Epithelial cell of esophagus (primary cell): ENCODE measurements at places on chromosomes 1 and 21.

DNA sequence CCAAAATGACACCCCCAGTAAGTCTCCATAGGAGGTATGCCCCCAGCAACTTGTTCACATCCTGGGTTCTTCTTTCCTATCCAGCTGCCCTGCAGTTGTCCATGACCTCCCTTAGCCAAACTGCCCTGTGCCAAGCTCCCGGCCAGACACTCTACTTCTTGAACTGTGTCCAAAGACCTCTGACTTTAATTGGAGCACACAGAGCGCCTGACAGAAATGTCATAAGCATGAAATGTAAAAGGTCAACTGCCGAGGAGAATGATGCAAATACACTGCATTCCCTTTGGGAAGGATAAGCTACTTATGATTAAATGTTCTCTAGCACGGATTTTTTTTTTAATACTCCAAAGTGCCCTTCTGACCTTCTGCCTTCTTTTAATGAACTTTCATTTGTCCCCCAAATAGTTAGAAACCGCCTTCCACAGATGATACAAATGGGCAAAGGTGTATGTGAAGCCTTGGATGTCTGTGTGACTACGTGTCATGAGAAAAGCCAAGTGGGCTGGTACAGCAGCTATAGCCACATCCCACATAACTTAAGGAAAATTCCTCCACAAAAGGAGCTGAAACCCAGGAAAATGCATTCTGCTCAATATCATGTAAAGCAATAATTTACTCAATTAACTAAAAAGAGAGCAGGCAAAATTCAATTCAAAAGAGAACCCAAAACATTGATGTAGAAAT is 26.8 kb downstream of the PALMD start:
- DNase-seq: no peak

GRCh38 chr1:55211863-55212262 is 3.3 kb downstream of the USP24 start:
- DNase-seq: no peak

DNA sequence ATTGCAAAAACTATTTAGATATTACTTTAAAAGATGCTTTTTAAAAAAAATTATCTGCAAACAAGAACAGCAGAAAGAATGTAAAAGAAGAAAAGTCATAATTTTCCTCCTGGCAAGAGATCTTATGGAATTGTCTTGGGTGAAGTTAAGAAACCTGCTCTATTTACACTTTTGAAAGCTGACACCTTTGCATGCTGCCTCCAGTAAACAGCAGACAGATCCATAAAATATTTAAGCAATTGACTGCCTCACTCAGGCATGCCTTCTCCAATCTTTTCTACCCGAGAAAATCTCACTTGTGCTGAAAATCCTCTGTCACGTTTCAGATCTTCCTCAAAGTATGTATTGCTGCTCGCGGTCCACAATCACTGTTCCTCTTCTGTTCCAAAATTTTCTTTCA is 107.9 kb upstream of the ZP4 start:
- DNase-seq: no peak

DNA sequence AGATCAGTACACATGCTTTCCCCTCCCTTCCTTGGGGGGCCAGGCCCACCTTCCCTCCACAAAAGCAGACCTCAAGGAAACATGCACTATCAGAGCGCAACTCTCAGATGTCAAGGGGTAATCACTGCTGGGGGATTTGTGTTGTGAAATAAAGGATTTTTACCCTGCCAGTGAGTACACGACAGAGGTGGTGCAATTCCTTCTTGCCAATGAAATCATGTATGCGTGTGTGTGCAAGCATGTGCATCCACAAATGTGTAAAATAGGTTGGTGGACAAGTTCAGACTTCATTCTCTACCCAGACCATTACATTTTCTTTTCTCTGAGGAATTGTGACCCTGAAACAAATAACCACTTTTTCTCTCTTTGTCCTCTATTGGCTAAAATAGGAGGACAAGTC is 9.8 kb upstream of the NOS1AP start:
- DNase-seq: peak; percentile 67

DNA sequence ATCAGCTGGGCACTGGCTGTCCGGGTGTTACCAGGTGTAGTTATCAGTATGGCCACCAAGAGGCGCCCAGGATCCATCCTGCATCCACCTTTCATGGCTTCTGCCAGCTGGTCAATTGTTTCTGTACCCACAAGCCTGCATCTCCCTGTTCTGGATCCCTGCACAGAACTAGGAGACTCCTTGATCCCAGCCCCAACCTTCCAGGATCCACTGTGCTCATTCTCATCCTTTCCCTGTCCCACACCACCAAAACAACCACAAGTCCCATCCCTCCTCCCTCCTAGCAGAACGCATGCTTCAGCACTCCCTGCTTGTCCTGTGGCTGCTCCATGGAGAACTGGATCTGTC is 27.2 kb upstream of the FOXE3 start:
- peak; percentile 74 for DNase-seq

DNA sequence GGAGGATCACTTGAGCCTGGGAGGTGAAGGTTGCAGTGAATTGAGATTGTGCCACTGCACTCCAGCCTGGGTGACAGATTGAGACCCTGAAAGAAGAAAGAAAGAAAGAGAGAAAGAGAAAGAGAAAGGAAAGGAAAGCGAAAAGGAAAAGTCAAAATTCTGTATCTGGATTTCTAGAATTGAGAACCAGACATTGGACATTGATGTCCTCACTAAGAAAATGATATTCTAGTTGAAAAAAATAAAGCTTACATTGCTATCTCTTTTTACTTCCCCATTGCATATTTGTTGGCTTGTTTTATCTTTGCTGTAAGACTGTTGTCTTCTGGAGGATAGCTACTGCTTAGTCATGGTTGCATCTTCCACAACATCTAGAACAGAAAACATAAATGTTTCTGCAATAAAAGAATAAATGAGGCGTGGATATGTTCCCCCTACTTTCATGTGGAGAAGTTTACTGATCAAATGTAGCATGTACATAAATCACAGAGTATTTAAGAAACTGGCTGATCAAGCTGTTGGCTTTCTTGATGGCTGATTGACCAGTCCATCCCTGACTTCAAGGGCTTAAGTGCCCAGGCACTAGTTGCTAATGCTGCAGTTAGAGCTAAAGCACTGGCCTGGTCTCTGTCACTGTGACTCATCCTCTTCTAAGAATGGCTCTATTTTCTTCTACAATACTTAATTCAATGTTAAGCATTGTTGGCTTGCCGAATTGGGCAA is 17.7 kb downstream of the CD53 start:
- DNase-seq: no peak

DNA sequence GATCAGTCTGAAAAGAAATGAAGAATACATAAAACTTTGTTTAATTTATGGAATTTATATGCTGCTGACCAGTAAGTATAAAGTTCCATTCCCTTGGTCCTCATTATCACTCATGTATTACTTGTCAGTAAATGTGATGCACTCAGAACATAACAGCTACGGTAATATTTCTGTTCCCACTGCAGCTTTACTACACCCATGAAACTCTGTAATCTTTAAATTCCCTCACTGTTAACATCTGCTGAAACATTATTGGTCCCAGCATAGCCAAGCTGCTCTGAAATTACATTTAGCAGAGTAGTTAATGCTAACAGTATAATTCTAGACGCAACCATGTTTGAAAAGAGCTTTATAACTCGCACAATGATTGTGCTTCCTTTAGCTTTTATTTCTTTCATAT is 238.4 kb downstream of the GPATCH2 start:
- no peak for DNase-seq

DNA sequence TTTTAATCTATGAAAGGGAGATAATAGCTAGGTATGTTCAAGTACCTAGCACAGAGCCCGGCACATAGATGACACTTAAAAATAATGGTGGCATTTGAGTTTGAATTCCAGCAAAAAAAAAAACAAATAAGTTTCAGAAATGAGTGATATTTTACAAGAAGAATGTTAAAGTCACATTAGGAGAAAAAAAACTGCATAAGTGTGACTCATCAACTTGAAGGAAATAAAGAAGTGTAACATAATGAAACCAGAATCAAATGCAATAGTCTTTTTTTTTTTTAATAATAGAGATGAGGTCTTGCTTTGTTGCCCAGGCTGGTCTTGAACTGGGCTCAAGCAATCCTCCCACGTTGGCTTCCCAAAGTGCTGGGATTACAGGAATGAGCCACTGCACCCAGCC is 17.1 kb downstream of the DNASE2B start:
- peak; percentile 15 for DNase-seq

DNA sequence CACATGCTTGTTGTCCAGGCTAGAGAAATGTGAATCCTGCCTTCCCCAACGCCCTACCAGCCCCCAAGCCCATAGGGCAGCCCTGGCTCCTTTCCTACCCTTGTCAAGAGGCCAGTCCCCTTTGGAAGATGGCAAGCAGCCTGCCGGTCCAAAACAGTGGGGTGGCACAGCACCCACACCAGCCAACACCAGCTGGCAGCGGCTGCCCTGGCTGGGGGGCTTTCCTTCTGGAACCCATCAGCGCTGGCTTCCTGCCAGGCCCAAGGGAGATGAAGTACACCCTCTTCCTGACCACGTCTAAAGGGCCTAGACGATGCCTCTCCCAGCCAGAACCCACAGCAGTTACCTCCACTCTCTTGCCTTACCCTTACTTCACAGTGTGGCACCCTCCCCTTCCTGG is 24.2 kb downstream of the KCNN3 start:
- no peak for DNase-seq

DNA sequence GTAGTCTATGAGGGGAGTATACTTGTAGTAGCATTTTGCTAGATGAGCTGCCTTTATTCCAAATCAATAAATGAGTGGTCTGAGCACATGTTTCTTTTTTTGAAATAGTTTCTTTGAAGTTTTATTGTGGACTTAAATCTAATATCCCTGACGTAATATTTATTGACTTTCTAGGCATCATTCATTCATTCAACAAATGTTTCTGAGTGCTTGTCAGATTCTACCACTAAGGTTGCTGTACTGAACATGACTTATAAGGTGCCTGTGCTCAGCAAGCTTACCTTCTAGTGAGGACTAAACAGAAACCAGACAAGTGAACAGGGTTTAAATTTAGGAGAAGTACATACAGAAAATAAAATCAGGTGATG is 68.4 kb downstream of the POU2F1 start:
- DNase-seq: no peak

- DNase-seq: no peak
These were observed 102.8 kb upstream of the C1orf21 start for GRCh38 chr1:184283999-184284398.

DNA sequence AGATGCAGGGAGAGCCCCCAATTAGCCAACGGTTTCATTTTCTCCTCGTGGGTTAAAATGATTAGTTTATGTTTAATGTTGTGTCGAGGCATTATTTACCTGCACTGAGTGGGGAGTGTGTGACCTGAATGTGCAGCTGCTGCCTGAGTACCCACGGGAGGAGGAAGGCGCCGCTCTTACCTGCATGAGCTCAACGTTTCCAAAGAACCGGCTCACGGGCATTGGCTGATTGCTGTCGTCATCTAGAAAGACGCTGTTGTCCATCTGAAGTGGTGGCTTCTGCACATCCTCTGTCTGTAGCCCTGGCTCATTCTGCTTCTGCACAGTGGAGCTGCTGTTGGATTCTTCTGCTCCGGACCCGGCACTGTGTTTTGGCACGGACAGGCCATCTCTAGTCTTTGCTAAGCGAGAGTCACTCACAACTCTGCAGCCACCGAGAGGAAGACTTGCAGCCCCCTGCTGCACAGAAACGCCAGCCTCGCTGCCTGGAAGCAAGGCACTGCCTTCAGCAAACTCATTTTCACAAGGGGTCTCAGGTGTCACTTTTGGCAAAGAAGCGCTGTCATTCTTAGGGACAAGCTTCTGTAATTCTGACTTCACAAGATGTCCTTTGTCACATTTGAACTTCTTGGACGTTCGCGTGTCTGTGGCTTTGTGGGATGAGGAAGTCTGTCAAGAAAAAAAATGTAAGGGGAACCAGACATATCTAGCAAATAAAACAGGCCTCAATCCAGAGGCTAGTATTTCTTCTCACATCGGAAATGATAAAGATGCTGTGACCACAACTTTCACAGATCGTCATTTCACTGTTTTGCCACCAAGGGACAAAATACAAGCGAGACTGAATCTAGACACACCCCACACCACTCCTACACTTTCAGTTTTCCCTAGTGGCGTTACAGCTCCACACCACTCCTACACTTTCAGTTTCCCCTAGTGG is 9.4 kb downstream of the C1orf174 start:
- no peak for DNase-seq

DNA sequence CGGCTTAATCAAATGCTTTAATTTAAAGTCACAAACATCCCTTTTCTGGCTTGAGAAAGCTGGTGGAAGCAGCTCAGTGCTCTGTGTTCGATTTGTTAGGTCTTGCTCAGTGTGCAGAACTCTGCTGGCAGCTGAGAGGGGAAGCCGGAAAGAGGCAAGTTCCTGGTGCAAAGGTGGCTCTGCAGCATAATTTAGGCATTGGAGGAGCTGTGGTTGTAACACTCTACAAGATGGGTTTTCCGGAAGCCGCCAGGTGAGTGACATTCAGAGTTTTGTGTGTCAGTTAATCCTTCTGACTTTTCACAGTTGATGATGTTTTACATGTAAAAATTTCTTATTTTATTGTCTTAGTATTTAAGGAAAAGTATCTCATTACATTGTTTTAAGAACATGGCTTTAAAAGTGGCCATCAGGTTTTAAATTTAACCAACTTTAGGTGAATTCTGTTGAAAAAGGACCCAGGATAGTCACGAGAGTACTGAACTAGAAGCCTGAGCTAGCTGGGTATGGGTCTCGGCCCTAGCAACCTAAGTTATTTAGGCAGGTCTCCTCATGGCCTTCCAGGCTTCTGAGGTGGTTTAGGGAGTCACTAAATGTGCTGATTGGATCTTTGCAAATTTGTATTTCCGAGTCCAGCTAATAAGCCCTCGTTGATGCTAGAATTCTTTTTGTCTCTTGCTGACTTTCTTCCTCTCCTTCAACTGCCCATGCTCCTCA is 47.1 kb upstream of the PODN start:
- peak; percentile 94 for DNase-seq

GRCh38 chr21:41684381-41685245 is 82.2 kb downstream of the RIPK4 start:
- DNase-seq: peak; percentile 88

GRCh38 chr1:182807907-182808306 is 18.3 kb downstream of the NPL start:
- DNase-seq: no peak

DNA sequence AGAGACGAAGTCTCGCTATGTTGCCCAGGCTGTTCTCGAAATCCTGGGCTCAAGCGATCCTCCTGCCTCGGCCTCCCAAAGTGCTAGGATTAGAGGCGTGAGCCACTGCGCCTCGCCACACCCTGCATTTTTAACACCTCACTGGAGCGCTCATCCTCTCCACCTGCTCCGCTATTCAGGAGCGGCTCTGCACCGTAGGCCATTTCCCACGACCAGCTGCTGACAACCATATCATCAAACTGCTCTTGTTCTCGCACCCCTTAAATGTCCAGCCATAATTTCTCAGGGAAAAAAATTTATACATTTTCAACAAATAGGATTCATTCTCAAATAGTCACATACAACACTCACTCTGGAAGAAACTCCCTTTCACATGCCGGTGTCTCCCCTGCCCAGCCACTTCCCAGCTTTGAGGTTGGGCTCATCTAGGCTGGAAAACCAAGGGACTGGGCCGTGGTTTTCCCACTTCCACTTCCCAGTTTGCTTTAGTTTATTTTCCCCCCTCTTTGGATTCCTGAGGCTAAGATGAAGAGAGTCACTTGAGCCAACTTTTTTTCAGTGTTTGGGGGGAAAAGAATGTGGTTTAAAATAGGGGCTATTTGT is 639 bp upstream of the IPO9 start:
- DNase-seq: no peak
